ENCODE measurements at places on chromosomes 3 and 15.

GRCh38 chr3:52253314-52254304 lies 8.1 kb downstream of the PPM1M start:
- peak; percentile 72 for DNase-seq

GRCh38 chr3:106587551-106587950 lies 718.7 kb upstream of the CBLB start:
- no peak for DNase-seq

DNA sequence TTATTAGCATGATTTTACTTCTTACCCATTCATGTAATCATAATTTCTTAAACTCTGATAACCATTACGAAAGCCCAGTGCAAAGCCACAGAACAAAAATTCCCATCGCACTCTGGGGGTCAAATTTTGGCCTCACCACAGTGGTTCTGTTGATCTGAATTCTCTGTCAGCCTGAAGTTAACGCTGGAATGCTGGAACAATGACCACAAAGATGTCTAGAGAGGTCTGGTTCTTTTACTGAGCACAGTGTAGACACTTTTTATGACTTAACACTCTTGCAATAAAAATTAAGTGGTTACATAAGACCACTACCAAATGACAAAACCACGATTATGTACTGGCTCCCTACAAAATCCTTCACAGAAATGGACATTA lies 94.7 kb downstream of the PDZRN3 start:
- no peak for DNase-seq

- DNase-seq, result no peak
These were observed 22.8 kb upstream of the TRIM59 start for GRCh38 chr3:160472344-160472743.

GRCh38 chr3:20747741-20748140 lies 561.7 kb upstream of the SGO1 start:
- DNase-seq, result no peak

- no peak for DNase-seq
These were observed 19.1 kb downstream of the SPSB4 start for GRCh38 chr3:141070229-141070628.

DNA sequence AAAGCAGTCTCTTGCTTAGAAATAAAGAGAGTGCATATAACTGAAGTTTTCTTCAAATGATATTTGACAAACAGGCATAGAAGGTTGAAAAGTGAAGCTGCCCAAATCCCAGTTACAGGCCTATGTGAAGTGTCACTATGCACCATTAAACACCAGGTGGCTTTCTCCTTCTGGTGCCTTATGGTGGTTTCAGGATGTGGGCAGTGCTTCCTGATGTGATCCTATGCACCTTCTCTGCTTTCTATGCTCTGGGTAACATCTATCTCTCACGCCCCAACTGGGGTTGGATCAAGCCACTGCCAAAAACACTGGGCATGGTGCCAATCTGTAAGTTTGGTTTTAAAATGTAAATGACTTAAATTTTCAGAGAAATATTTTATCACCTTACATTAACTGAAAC lies 744.7 kb downstream of the TUSC7 start:
- DNase-seq, result no peak

Measured in stimulated activated CD4-positive, alpha-beta T cell treated with anti-CD3 and anti-CD28 coated beads, TNF-alpha, amount 100 ng/mL, for 48 hours (primary cell).